ENCODE measurements at places on chromosomes 4 and X.

- DNase-seq, result no peak
Observed at GRCh38 chr4:172813359-172813923, 355.2 kb upstream of the GALNT7 start.

DNA sequence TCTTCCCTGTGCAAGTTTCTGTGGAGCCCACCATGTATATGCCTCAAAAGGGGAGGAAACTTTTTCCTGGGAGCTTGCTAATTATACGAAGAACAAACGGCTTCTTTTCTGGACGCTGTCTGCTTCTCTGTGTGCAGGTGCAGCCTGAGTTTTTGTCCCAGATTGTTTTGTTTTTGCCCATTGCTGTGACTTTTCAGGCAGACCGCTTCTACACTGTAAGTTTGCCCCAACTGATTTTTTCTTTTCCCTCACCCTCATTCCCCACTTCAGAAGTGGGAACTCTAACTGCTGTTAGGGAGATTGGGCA is 51.9 kb downstream of the HMGB2 start:
- DNase-seq, result no peak

DNA sequence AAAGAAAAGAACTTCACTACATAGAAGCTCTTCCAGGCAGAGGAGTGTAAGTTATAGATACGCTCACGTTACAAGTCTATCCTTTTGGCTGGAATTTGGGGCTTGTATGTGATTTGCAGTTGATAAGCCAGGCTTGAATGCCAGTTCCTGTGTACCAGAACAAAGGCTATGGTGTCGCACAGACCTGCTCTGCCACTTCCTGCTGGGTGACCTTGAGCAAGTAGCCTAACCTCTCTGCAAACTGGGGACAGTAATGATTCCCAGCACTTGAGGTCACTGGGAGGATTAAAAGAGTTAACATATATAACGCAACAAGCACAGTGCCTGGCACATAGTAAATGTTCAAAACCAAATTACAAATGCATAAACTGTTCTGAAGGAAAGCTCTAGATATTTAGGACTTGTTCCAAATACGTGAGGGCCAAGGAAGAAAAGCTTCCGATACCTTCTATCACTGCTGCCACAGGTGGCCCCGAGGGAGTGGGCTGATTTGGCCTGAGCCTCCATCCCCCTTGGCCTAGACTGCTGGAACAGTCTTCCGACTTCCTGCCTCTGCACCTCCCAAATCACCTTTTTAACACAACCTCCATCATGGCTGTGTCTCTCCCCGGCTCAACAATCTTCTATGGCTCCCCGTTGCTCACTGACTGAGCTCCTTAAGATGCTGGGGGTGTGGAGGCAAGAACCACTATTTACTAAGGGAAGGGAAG is 1.3 kb upstream of the SOWAHD start:
- no peak for DNase-seq

DNA sequence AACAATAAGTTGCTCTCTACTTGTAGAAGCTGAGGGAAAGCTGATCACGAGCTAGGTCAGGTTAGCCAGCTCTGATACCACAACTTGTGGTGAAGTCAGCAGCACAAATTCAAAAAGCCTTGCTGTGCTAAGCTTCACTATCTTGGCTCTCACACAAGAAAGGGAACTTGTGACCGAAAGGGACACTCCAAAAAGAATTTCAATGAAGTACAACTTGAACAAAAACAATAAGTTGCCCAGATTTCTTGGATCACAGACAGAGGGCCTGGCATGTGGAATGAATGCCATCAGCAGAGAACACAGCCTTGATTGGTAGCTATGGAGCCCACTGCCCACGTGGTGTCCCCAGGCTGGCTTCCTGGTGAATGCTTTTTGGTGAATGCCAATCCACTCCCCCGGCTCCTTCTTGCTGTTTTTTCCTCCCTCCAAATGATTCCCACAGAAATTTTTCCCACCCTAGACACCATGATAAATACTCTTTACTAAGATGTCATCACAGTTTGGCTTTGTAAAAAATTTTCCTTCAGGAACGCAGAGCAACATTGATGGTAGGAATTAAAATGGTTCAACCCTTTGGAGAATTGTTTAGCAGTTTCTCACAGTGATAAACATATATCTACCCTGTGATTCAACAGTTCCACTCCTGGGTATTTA is 82.6 kb downstream of the ANXA3 start:
- DNase-seq, result peak; percentile 40

- DNase-seq, result no peak
Observed at GRCh38 chr4:62619971-62620370, 1419.8 kb downstream of the ADGRL3 start.

GRCh38 chrX:135185795-135186443 is 14.7 kb upstream of the CT55 start:
- no peak for DNase-seq

GRCh38 chrX:51608766-51609165 is 9.9 kb downstream of the CENPVL3 start:
- DNase-seq, result no peak

GRCh38 chrX:110103344-110103743 is 100.4 kb downstream of the TMEM164 start:
- no peak for DNase-seq

- no peak for DNase-seq
Observed at GRCh38 chr4:96164814-96165351, 325.0 kb downstream of the PDHA2 start.

GRCh38 chr4:85793233-85793585 is 318.3 kb downstream of the ARHGAP24 start:
- DNase-seq, result no peak

DNA sequence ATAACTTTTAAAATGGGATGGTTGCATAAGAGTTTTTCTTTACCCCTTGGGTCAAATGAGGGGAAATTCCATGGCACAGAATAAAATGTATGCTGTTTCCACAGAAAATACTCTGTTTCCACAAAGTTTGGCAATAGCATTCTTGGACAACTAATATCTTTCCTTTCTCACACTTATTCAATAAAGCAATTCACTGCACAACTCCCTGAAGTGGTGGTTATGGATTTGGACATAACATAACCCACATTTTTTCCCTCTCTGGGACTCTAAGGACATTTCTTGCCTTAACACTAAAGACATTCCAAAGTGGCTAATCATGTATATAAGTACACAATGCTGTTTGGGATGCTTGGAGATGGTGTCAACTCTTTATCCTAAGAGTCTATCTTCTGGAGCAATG is 51.7 kb upstream of the GPM6B start:
- DNase-seq, result no peak

Measured in occipital lobe (tissue), 3 donors.